ENCODE measurements at places on chromosomes 2 and 18.

GRCh38 chr2:151771599-151772358 is 37.5 kb upstream of the NEB start:
- no peak for DNase-seq

DNA sequence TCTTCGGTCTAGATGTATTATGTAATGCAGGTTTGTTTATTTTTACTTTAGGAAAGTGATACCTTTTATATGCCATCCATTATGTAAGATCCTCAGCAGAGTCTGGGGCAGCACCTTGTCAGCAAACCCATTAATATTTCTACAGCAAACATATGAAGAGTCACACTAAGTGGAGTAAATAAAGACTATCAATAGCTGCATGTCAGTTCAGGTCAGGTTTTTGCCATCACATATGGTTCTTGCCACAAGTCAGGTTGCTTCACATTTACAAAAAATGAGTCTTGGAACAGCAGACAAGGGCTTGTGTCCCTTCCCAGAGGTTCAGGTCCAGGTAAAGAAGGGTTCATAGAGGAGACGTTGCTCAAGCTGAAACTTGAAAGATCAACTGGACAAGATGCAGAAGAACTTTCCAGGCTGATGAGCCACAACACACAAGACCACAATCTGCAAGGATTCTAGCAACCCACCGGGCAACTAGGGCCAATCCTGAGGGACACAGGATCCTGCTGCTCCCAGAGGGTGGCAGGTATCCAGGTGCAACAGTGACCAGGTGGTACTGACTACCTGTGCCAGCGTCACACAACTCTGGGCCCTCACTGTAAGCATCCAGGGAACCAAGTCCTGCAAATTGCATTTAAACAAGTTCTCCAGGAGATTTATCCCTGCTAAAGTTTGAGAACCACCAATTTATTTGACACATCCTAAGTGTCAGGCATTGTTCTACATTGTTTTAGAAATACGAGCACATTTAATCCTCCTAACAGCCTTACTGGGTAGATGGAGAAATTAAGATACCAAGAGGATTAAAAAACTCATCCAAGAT is 215.8 kb downstream of the ALPK2 start:
- no peak for DNase-seq

GRCh38 chr2:44679584-44679983 is 261.9 kb upstream of the SIX3 start:
- no peak for DNase-seq

GRCh38 chr2:157173740-157174184 is 83.7 kb upstream of the GALNT5 start:
- no peak for DNase-seq

GRCh38 chr2:227179988-227180685 is 15.7 kb downstream of the COL4A3 start:
- DNase-seq, result no peak

GRCh38 chr2:218223046-218223445 is 6.1 kb downstream of the ARPC2 start:
- DNase-seq, result no peak

DNA sequence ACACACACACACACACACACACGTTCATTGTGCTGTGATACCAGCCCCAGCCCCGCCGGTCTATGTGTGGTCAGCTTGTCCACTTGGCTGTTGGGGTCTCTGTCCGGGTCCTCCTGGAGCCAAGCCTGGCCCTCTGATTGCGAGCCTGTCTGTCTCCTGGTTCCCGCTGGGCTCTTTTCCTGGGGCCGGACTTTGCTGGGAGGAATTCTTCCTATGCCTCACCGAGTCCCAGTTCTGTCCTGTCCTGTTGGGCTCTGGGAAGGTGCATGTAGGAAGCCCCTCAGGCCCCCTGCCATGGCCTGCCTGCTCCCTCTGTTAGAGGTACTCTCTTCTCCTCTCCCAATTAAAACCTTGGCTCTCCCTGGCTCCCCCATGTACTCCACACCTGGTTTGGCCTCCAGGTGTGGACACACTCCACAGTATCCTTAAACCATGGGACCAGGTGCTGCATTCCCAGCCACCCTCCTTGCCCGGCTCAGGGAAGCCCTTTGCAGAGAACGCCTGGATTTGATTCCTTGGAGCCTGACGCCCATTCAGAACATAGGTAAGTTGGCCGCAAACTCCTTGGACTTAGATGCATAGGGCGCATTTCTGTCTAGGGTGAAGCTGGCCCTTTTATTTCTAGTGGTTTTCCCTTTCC is 42.3 kb downstream of the CABLES1 start:
- no peak for DNase-seq

DNA sequence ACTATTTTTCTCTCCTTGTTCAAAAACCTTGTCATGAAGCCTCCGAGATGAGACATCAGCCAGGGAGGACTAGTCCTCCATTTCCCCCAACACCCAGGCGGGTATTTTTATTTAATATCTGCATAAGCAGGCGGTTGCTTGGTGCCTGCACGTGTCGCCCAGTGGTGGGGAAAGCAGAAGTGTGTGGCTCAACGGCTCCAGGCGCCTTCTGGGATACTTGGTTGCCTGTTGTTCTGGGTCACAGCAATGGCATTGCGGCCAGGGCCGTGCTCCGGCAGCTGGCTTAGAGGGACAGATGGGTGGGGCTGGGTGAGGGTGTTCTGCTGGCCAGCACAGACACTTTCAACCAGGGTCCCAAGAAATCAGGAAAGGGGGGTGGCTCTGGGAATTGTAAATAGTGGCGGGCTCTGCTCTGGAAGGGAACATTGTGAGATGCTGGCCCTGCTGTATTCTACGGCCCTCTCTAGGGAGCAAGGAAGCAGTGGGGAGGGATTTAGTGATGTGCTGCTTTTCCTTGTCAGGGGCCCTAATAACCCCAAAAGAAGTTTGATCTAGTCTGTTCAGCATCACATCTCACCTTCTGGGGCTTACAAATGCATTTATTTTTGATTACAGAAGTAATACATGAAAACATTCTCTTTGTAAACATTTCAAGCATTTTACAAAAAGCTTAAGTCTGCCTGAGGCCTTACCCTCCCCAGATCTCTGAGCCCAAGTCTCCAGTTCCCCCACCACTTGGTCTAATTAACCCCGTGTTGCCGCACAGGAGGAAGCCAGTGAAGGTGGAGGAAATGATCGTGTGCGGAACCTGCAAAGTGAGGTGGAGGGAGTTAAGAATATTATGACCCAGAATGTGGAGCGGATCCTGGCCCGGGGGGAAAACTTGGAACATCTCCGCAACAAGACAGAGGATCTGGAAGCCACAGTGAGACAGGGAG is 1.1 kb downstream of the VAMP8 start:
- no peak for DNase-seq

- DNase-seq, result no peak
Observed at GRCh38 chr2:35741556-35741955, 614.0 kb upstream of the CRIM1 start.

DNA sequence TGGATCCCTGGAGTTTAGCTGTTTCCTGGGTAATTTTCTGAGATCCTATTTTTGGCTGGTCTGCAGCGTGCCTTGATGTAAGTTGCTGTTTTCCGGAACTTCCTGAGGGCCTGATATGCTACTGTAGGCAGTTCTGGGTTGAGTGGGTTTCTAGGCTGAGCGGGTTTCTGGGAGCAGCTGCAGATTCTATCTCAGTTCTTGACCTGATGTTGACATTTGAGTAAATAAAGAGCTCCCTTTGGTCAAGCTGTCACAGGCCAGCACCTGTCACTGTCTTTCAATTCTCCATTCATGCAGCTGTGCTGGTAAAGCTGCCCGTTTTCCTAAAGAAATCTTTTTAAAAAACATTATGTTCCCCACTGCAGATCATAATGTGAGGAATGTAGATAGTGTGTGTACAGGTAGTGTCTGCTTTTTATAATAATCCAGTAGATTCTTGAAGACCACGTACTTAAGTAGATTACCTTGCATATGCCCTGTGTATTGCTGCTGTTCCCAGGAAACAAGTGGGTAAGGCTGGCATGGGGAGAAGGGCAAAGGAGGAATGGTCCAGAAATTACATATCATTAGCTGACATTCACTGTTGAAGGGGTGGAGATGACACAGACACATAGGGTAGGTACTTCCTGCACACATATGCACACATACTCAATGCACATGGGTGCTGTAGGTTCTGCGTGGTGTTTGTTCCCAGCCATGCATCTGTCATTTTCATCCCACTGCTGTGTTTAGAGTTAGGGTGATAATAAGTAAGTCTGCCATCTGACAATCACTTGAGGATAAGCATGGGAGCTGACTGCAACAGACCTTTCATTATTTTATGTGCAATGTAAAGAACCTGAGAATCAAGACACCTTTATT is 25.9 kb downstream of the CD28 start:
- no peak for DNase-seq

GRCh38 chr2:1685957-1686783 is 58.1 kb downstream of the PXDN start:
- DNase-seq, result no peak

GRCh38 chr2:16617282-16618266 is 48.1 kb downstream of the CYRIA start:
- no peak for DNase-seq

DNA sequence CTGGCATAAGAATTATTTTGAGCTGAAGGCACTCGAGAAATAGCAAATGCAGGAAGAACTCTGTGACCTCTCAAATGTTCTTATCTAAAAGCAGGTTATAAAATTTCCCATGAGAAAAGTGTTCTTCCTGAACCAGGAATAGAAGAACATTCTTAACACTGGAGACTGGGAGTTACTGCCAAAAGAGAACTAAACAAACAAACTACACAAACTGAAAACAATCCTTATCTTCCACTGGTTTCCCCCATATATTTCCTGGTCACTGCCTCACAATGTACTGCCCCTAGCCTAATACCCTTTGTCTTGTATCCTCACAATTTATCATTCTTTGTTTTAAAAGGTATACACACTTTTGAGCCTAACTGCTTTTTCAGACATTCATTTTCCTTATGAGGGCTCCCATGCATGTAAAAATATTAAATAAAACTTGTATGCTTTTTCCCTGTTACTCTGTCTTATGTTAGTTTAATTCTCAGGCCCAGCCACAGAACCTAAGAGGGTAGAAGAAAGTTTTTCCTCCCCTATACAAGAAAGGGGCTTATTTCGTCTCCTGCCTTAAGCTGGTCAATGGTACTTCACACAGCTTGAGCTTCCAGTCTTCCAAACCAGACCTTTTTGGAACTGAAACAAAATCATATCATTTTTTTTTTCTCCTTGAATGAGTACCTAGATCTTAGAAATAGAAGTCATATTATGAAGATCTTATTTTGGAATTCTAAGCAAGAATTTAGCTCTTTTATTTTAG is 110.6 kb downstream of the MSTN start:
- no peak for DNase-seq

- DNase-seq, result no peak
Observed at GRCh38 chr2:88561646-88562388, 65.4 kb downstream of the EIF2AK3 start.

GRCh38 chr2:236601316-236602202 is 31.9 kb downstream of the ACKR3 start:
- no peak for DNase-seq

DNA sequence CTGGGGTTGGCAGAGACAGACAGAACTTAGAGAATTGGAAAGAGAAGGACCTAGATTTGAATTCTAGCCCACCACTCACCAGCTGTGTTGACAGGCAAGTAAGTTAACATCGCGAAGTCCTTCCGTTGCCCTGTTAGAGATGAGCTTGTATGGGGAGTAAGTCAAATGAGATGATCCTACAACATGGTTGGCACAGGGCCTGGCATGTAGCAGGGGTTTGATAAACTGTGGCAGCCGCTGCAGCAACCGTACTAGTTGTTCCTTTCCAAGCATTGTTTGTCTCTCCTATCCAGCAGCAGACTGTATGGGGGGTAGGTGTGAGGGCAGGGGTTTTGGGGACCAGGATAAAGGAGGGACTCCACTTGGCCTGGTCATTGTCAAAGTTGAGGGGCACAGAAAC is 16.0 kb downstream of the TET3 start:
- no peak for DNase-seq

DNA sequence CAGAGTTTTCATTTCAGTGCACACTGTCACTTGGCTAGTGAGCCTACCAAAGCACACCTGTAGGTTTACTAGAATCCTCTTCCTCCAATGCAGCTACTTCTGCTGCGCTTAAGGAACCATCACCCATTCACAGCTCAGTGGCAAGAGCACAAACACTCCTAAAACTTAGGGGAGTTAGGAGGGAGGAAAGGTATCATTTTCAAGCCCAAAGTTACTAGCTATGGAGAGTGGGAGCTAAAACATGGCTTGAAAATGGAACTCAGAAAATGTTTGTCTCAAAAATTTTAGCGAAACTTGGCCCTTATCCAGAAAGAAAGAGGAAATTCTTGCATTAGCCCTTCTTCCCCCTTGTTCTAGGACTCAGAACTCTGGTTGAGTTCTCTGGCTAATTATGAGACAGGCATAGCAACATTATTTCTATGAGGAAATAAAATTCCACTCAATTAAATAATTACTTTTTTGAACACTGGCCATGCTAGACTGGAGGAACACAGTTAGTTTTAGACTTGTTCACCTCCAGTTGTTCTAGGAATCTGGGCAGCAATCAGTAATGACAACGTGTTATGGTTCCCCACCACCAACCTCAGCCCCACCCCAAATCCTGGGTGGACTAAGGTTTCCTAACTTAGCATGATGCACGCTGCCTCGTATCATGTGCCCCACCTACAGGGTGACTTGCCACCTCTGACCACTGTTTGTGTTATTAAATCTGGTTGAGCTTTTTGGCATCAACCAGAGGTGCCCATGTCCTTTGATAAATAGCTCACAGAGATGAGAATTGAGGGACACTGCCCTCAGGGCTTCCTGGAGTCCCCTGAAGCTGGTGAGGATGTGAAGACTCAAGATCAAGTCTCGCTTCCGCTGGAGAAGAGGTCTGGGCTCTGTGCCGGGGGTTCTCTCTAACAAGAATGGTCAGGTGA is 32.8 kb downstream of the LPIN2 start:
- DNase-seq, result no peak

DNA sequence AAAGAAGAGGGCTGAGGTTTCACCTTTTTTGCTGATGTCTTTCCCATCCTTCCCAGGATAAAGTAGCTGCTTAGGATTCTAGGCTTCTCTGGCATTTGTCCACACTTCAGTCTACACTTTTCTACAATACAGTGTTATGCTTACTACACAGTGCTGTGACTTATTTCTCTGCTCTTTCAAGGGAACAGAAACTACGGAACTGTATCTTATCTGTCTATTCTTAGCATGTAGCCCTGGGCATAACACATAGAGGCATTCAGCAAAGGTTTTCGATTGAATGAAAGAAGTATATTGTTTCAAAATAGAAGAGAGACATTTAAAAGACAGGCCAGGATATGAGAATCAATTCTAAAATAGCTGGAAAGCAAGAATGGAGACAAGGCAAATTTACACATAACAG is 110.9 kb downstream of the ARHGEF33 start:
- no peak for DNase-seq

GRCh38 chr2:120794716-120795115 is 59.0 kb downstream of the GLI2 start:
- no peak for DNase-seq
